ENCODE measurements at places on chromosomes 7 and 10.
A peak's percentile ranks its signal among the peaks of the same experiment; 100 is the strongest.

DNA sequence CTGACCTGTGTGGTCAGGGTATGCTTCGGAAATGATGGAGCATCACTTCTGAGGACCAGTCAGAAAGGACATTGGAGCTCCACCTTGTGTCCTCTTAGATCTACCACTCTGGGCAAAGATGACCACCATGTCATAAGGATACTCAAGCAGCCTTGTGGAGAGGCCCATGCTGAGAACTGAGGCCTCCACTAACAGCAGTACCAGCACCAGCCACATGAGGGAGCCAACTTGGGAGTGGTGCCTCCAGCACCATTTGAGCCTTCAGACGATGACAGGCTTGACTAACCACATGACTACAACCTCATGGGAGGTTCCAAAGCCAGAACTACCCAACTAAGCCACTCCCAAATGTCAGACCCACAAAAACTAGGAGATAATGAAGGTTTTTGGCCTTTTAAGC, 116.0 kb downstream of the NPTX2 start:
- peak; percentile 61 for DNase-seq

DNA sequence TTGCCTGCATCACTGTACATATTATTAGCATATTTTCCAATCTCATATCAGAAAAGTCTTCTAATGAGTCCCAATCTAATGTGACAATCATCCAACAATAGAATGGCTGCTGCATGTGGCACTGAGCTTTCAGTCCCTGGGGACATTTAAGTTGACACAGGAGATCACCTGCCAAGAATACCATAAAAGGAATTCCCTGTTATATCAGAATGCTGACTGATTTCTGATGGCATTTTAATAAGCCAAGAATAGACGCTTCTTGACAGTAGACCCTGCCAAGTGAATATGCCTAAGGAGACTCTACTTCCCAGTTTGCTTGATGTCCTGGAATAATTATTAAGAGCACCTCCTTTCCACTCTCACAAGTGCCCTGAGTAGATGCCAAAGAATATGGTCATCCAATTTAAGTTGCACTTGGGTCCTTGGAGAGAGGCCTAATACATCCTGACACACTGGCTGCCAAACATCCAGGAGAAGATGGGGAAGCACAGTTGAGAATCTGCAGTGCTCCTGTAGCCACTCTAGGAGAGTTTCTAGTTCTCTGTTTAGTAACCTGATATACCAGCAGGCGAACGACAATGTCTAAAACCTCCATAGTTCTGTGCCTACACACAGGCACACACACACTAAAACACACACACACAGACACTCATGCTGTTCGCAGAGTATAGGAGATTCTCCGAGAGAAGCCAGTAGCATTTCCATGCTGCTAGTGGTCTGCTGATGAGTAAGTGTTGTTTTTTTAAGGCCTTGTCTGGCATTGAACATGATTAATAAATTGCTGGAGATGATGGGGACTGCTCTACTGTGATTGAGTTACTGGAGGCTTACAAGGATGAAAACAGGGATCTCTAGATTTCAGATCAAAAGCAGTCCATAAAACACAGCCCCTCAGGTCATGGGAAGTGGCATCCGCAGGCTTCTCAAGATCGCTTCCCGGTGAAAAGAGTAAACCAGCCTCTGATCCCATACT, 369.6 kb downstream of the KCNMA1 start:
- no peak for DNase-seq

DNA sequence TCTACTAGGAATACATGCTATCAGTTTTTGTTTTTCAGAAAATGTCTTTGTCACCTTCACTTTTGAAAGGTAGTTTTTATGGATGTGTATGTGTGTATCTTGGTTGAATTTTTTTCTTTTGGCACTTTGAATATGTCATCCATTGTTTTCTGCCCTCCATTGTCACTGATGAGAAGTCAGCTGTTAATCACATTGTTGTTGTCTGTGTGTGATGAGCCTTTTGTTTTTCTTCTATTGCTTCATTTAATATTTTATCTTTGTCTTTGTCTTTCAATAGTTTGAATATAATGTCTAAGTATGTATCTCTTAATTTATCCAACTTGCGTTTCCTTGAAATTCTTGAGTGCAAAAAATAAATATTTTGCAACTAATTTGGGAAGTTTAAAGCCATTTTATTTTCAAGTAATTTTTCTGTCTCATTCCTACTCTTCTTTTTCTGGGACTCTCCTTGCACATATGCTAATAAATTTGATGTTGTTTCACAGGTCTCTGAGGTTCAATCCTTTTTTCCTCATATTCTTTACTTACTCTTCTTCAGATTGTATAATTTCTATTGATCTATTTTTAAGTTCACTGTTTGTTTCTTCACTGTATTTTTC, 546.9 kb upstream of the GHITM start:
- no peak for DNase-seq

DNA sequence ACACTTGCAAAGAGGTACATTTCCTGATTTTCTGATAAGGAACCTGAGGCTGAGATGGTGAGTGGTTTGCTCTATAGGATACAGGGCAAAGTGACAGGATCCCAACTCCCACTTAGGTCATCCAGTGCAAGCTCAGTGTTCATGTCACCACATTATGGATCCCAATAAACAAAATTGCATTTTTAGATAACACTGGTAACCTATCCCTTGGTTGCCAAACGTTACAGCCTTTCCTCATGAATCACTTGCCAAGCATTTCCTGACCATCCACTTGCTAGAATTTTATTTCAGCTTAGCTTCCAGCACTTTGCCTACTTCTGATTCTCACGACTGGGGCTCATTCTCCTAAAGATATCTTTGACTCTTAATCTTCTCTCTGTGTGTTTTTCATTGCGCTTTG, 131.4 kb upstream of the ODAD2 start:
- no peak for DNase-seq

DNA sequence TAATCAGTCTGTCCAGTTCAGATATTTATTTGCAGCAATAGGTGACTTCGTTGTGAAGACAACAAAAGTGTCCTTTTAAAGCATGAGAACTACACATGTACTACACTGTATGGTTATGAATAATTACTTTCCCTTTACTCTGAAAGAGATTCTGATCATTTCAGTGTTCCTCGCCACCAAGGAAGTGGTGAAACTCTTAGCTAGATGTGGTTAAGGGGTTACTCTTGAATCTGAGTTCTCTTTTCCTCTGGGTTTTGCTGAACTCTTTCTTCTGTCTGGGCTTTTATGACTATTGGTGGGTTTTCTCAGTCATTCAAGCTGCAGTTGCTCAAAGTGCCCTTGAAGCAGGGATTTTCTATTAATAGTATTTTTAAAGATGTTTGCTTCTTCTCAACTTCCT, 127.9 kb upstream of the SEM1 start:
- peak; percentile 19 for DNase-seq

- no peak for DNase-seq
These were observed 47.7 kb downstream of the LRRN3 start for GRCh38 chr7:111138586-111138985.

- DNase-seq, result no peak
These were observed 30.7 kb upstream of the ACSL5 start for GRCh38 chr10:112343056-112343806.

- DNase-seq, result no peak
These were observed 208.1 kb downstream of the ARHGAP12 start for GRCh38 chr10:31720546-31720945.

All from activated CD4-positive, alpha-beta memory T cell treated with anti-CD3 and anti-CD28 coated beads, Interleukin-2, amount 10 ng/mL, durations not matched to agents 7 days and 5 days (primary cell).